Frontal cortex (tissue), 4 donors: ENCODE measurements at places on chromosomes 1 and 21.
A peak's percentile ranks its signal among the peaks of the same experiment; 100 is the strongest.

GRCh38 chr1:24003331-24003972 is 23.3 kb upstream of the SRSF10 start:
- DNase-seq = no peak

DNA sequence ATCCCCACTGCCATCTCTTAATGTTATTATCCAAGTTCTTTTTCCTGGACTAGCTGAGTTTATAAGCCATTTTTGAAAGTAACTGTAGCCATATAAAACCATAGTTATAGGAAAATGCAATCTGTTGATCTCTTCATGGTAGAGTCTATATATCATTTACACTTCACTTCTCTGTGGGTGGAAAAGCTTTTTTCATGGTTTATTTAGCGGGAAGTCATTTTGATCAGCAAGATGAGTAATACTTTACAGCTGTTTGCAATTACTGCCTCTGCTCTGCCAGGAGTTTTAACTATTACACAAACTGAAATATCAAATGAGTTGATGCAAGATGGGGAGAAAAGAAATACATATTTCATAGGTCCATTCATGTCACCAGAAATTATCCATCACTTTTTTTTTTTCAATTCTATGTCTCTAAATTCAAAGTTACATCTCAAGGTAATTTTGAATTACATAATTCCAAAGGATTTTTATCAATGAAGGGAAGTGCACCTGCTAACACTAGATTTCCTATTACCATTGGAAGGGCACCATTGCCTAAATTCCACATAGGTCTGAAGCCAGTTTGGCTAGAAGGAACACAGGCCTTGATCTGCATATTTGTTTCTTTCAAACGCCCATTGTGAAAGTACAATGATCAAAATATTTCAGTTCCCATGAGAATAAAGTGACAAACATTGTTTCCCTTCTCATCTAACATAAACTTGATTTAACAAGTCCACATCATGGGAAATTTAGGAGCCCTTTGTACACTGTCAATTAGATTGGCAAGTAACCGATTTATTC is 296.7 kb downstream of the ZNF326 start:
- no peak for DNase-seq

GRCh38 chr1:100152271-100152670 is 19.3 kb downstream of the TRMT13 start:
- no peak for DNase-seq

DNA sequence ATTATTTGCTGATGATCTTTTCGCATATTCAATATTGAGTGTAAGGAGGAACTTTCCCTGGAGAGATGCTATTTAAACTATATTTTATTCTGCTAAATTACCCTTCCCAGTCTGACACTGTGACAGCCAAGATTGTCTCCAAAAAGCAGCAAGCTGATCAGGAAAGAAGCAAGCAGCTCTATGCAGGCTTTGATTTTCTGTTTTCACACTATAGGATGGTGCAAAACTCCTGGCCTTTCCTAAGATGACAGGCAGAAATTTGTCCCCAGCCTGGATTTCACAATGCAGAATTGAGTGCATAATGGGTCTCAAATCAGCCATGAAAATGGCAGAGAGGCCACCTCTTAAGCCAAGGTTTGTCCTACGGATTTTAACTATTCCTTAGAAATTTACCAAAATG is 1.1 kb downstream of the SGIP1 start:
- DNase-seq = no peak

GRCh38 chr1:114341856-114342255 is 169.1 kb downstream of the TRIM33 start:
- DNase-seq = no peak

DNA sequence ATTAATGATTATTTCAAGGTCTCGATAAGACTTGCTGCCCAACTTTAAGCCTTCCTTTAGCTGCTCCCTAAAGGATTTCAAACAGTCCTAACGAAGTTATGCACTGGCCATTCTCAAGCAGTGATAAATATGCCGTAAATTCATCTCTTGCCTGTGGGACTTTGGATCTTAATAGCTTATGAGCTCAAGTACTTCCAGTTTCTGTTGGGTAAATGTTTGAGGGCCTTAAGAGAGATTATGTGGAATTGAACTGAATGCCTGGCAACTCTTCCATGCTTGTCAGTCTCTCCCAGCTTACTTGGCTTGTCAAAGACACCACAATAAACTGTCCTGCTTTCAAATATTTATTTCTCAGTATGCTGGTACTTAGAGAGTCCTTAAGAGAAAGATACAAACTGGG is 3.5 kb upstream of the OR10J4 start:
- DNase-seq = no peak

DNA sequence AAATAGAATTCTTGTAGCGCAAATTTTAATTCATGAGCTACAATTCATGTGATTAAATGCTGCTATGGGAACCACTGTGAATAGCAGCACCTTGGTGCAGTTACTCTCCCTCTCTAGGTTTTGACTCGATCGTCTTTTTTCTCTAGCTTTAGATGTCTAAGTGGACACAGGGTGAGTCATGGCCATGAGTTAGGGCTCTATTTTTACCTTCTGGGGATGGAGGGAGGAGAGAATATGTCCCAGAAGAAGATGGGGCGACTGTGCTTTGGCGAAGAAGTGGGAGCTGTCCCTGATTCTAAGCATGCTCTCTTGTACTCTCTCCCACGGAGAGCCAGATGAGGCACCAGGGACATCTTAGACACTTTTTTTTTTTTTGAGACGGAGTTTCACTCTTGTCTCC is 1.6 kb upstream of the OR2B11 start:
- no peak for DNase-seq

DNA sequence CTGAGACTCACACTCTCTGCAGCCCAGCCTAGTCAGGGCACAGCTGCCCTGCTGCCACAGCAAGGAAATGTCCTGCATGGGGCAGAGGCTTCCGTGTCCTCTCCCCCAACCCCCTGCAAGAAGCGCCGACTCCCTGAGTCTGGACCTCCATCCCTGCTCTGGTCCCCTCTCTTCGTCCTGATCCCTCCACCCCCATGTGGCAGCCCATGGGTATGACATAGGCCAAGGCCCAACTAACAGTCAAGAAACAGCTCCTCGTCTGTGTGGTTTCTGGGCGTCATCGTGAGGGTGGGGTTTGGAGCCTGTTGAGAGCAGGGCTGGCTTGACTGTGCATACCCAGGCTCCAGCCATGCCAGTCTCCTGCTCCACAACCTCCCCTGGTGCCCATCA is 19.5 kb downstream of the FAAH start:
- peak; percentile 40 for DNase-seq

GRCh38 chr1:158140764-158141192 is 39.9 kb upstream of the CD1D start:
- no peak for DNase-seq

- DNase-seq = no peak
These were observed 74.2 kb upstream of the MACF1 start for GRCh38 chr1:39130325-39130724.

DNA sequence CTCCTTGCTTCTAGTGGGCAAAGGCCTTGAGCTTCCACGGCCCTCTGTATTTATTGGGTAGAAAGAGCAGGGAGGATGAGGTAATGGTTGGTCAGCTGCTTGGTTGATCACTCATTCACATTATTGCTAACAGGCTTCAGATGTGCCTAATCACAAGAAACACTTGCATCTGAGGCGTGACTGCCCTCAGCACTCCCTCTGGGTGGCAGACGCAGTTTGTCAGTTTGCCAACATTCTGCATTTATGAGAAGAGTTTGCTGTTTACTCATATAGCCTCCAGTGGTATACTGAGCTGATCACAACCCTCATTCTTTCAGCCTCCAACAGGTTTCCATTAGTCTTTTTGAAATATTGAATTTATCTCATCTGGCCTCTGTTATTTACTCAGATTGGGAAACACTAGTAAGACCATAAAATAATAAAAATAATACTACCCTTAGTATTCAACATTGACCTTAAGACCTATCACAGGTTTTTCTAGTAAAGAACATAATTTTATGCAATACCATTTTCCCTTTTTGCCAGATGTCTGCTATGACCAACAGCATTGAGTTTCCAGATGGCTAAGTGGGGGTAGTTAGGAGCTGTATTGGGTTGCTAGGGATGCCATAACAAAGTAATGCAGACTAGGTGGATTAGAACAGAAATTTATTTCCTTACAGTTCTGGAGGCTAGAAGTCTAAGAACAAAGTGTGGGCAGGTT is 53.3 kb downstream of the PTGFR start:
- DNase-seq = no peak

GRCh38 chr1:216904471-216904870 is 181.2 kb upstream of the ESRRG start:
- no peak for DNase-seq

GRCh38 chr1:53081384-53082066 is 19.5 kb downstream of the PODN start:
- no peak for DNase-seq

- DNase-seq = no peak
These were observed 3.4 kb upstream of the RPE65 start for GRCh38 chr1:68453060-68453670.

- no peak for DNase-seq
These were observed 275.1 kb downstream of the NPHP4 start for GRCh38 chr1:5717031-5717682.

- DNase-seq = no peak
These were observed 48.4 kb downstream of the HENMT1 start for GRCh38 chr1:108612496-108612895.

GRCh38 chr1:182236651-182237077 is 154.9 kb downstream of the GLUL start:
- no peak for DNase-seq

GRCh38 chr1:202397256-202397655 is 48.8 kb downstream of the PPP1R12B start:
- no peak for DNase-seq

DNA sequence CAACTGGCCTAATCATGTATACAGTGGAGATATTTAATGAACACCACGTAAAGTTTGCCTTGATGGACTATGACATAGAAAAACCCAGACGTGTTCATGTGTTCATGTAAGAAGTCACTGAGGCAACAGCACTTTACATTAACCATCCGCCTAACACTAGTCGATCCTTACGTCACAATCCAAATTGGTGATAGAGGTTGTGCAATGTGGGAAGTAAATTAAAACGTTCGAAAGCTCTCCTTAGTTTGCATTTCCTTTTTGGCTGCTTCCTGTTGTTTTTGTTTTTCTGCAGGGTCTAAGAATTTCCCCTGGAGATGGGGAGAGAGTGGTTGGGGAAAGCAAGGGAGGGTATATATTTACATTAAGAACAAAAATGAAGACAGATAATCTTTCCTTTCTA is 587.5 kb upstream of the ADGRL2 start:
- DNase-seq = no peak

DNA sequence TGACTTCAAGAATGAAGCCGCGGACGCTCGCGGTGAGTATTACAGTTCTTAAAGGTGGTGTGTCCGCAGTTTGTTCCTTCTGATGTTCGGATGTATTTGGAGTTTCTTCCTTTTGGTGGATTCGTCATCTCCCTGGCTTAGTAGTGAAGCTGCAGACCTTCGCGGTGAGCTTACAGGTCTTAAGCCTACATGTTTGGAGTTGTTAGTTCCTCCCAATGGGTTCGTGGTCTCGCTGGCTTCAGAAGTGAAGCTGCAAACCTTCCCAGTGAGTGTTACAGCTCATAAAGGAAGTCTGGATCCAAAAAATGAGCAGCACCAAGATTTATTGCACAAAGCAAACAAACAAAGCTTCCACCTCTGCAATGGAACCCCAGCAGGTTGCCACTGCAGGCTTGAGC is 14.7 kb downstream of the LDLRAD1 start:
- no peak for DNase-seq

- no peak for DNase-seq
These were observed 125.2 kb upstream of the KIAA0040 start for GRCh38 chr1:175317779-175318178.

DNA sequence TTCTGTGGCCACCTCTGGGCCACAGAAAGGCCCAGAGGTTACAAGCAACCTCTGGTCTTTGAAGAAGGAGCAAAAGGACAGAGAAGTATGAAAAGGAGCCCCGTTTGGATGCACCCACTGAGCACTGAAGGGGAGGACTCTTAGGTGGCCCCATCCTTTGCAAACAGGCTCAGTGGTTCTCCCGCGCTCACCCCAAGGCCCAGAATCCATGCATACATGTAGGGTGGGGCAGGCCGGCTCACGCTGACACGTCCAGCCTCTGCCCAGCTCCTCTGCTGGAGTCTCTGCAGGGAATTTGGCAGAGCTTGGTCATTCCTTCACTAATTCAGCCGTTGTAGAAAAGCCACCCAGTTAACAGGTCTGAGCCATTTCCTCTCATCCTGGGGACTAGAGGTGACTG is 61.3 kb upstream of the AJAP1 start:
- no peak for DNase-seq

- no peak for DNase-seq
These were observed 622.0 kb downstream of the KIF26B start for GRCh38 chr1:245776694-245777332.

DNA sequence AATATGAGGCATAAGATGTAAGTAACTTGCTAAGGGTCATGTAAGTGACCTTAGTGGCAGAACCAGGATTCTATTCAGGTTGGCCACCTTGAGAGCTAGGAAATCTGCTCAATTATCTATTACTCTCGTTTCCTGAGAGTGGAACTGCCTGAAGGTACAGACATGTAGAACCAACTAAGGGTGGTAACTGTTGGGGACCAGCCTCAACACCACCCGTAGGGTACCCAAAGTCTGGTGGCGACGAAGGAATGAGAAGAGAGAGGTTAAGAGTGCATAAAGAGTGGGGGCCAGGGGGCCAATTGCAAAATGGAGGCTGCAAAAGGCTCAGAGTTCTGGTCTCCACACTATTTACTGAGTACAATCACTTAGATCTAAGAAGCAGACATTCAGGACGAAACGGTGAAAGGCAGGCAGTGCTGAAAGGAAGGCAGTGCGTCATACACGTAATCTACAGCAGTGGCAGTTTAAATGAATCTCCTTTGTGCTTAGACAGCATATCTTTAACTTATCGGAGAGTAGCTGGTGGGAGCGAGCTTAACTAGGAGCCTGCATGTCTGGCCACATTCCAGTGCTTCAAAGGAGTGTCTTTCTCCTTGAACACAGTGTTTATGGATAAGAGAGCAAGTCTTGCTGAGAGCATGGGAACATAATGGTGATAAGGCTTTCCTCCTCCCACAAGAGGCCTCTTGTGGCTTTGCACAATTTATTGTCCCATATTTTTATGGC is 25.0 kb downstream of the SRSF4 start:
- no peak for DNase-seq

GRCh38 chr1:218531936-218532335 is 186.8 kb downstream of the TGFB2 start:
- no peak for DNase-seq

DNA sequence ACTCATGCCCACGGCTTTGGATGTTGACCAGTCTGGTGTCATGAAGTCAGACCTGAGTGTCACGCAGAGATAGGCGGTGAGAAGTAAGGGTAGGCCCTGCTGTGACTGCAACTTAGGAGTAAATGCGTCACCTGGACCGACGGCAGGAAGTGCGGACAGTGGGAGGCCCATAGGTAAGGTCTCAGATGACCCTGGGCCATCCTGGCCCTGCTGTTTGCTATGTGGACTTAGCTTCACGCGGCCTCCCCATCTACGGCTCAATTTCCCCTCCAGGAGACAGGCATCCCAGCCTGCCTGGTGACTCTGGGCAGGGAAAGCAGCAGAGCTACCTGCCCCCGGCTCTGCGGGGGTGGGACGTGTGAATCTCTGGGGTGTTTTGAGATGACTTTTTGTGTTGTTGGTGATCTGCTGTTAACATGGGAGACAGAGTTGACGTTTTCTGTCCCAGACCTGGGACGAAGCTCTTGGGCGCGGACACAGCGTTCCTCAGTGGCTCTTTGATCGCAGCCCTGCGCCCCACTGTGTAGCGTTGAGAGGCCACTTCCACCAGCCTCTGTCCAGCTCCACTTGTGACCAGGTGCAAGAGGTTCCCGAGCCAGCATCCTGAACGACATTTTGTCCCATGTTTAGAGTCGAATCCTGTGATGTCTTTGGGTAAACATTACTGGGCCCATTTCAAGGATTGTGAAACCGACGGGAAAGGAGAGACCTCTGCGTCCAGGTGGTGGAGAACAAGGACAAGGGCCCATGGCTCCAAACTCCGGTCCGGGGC is 39.9 kb downstream of the CRYAA start:
- DNase-seq = no peak
